ENCODE measurements at places on chromosomes 6 and 20. TPM values are rescaled to one million over a fixed set of nuclear protein-coding genes. Genes with fewer than 3 reads are reported as not detected.
A peak's percentile ranks its signal among the peaks of the same experiment; 100 is the strongest.

The HCK gene
- total RNA-seq: 0.53 TPM

The SLC17A3 gene
- total RNA-seq: not detected

The RRAGD gene
- total RNA-seq: 3.8 TPM

The TSHZ2 gene
- 0.72 TPM for total RNA-seq

The GMPR gene
- 2.0 TPM for total RNA-seq

The BMP7 gene
- 15.3 TPM for total RNA-seq

The RTF2 gene
- total RNA-seq: 81.4 TPM

DNA sequence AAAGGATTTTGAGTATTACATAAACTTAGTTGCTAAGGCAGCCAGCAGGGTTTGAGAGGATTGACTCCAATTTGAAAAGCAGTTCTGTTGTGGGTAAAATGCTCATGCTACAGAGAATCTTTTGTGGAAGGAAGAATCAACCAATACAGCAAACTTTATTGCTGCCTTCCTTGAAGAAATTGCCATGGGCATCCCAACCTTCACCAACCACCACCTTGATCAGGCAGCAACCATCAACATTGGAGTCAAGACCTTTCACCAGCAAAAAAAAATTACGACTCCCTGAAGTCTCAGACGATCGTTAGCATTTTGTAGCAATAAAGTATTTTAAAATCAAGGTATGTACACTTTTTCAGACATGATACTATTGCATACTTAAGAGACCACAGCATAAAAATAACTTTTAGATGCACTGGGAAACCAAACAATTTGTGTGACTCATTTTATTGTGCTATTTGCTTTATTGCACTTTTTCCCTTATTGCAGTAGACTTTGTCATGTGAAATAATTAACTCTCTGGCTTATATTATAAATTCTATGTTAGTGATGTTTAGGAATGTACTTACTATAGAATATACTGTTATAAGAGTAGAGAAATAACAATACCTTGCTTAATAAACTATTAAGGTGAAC lies 390.8 kb downstream of the CDKAL1 start:
- no peak overlapping the region for H3K4me3 ChIP-seq
- no peak for DNase-seq
- H3K36me3 ChIP-seq: no peaks in the 10 kb centered on the region

DNA sequence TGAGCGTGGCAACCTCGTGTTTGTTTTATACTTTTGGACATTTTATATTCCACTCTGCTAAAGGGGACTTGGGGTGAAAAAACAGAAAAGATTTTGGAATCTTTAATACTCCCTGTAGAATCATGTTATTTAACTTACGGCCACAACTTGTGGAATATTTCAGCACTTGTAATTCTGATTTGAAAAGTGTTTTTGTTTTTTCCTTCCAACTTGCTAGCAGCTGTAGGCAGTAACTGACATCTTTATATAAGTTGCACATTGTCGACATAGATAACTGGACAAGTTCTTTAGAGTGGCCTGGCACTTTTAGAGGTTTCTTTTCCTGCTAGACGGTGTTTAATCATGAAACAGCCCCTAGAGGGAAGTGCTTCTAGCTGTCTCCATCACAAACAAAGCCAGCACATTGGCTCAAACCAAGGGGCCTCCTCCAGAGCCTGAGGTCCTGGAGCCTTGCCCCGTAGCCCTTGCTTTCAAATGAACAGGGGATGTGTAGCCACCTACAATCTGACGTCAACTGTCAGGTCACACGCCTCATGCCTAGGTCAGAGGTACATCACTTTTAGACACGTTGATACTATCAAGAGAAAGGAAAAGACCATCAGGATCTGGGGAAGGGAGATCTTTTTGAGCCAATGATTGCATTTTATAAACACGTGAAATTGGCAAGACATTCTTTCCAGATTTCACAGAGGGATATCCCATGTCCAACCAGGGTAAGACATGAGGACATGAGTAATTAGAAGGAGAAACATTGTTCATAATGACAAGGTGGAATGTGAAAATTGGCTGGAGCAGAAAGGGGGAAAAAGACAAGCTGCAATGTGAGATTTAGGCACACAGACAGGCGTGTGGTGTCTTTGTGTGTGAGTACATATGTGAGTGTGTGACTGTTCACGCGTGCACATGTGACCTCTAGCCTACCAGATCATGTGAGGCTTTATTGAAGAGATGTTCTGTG lies 92.1 kb downstream of the TXNDC5 start:
- H3K4me1 ChIP-seq: peaks cover 5% of the 10 kb centered on the region
- no peak overlapping the region for H3K27ac ChIP-seq
- no peaks in the 10 kb centered on the region for H3K36me3 ChIP-seq
- no peak overlapping the region for H3K4me3 ChIP-seq

GRCh38 chr6:41625442-41625841 lies 12.8 kb upstream of the MDFI start:
- H3K4me1 ChIP-seq: no peaks in the 10 kb centered on the region
- H3K27ac ChIP-seq: no peak overlapping the region
- H3K4me3 ChIP-seq: no peak overlapping the region
- no peaks in the 10 kb centered on the region for H3K27me3 ChIP-seq

GRCh38 chr6:56767892-56768531 lies 125.3 kb upstream of the DST start:
- no peak overlapping the region for H3K4me3 ChIP-seq
- no peaks in the 10 kb centered on the region for H3K36me3 ChIP-seq
- H3K27me3 ChIP-seq: no peaks in the 10 kb centered on the region
- H3K27ac ChIP-seq: no peak overlapping the region
- peak; percentile 45 for DNase-seq

DNA sequence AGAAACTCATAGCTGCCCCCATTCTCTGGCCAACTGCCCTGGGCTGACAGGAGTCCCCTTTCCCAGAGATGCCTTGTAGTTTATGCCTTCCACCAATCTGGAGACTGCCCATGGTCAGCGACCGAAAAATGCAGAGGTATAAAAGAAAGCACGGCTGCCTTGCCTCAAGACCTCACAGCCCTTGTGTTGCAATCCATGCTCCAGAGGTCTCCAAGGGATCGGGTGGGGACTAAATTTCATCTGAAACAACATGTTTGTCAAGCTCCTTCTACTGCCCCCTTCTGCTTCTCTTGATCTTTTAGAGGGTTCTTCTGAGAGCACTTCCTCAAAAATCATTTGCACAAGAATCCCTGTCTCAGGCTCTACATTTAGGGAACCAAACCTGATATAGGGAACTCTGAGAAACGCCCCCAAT lies 128.8 kb downstream of the PLCB1 start:
- no peaks in the 10 kb centered on the region for H3K27me3 ChIP-seq
- H3K4me1 ChIP-seq: no peaks in the 10 kb centered on the region
- DNase-seq: no peak
- no peaks in the 10 kb centered on the region for H3K36me3 ChIP-seq

DNA sequence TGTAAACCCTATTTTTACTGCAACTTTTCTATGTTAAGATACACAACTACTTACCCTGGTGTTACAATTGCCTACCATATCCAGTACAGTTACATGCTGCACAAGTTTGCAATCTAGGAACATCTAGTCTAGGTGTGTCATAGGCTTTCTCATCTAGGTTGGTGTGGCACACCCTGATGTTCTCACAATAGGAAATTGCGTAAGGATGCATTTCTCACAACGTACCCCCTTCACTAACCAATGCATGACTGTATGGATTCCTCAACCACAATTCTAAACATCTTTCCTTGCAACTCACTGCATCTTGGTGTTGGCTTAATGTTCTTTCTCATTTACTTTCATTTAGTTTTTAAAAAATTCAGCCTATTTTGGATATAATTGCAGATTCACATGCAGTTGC lies 31.6 kb downstream of the GJA10 start:
- no peak overlapping the region for H3K27ac ChIP-seq
- H3K4me3 ChIP-seq: no peak overlapping the region
- H3K36me3 ChIP-seq: no peaks in the 10 kb centered on the region
- no peaks in the 10 kb centered on the region for H3K27me3 ChIP-seq
- peaks cover 19% of the 10 kb centered on the region for H3K4me1 ChIP-seq

DNA sequence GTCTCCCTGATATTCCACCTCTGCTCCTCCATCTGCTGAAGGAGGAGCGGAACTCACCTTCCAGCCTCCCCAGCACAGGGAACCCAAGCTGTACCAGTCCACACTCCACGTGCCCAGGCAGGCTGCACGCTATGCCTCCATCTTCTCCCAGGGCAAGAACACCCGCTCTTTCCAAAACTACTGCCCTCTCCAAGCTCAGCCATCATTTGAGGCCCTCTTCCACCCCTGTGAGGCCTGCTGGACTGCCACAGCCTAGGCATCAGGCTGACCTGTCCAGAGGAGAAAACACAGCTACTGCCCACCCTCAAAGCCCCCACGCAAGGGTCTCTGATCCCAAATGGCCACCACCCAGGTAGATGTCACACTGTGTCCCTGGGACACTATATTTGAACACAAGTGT lies 99.9 kb downstream of the PRND start:
- H3K4me1 ChIP-seq: peaks cover 10% of the 10 kb centered on the region
- H3K4me3 ChIP-seq: no peak overlapping the region
- no peak overlapping the region for H3K27ac ChIP-seq
- DNase-seq: no peak
- H3K36me3 ChIP-seq: no peaks in the 10 kb centered on the region

GRCh38 chr20:44460795-44461141 lies 14.9 kb upstream of the TTPAL start:
- H3K4me1 ChIP-seq: no peaks in the 10 kb centered on the region
- no peak overlapping the region for H3K27ac ChIP-seq
- no peak overlapping the region for H3K4me3 ChIP-seq
- H3K36me3 ChIP-seq: no peaks in the 10 kb centered on the region
- peaks cover 8% of the 10 kb centered on the region for H3K27me3 ChIP-seq
- DNase-seq: no peak

GRCh38 chr6:153564803-153565202 lies 433.7 kb upstream of the RGS17 start:
- H3K4me3 ChIP-seq: no peak overlapping the region
- no peak overlapping the region for H3K27ac ChIP-seq
- no peaks in the 10 kb centered on the region for H3K36me3 ChIP-seq
- no peaks in the 10 kb centered on the region for H3K27me3 ChIP-seq
- DNase-seq: no peak

- H3K27ac ChIP-seq: no peak overlapping the region
- no peaks in the 10 kb centered on the region for H3K36me3 ChIP-seq
- H3K4me3 ChIP-seq: peak overlapping the region; percentile 63
- no peaks in the 10 kb centered on the region for H3K4me1 ChIP-seq
- no peaks in the 10 kb centered on the region for H3K27me3 ChIP-seq
Observed at GRCh38 chr6:77368660-77369313, 94.5 kb downstream of the HTR1B start.

- no peak overlapping the region for H3K4me3 ChIP-seq
- H3K36me3 ChIP-seq: no peaks in the 10 kb centered on the region
- no peaks in the 10 kb centered on the region for H3K27me3 ChIP-seq
- no peak overlapping the region for H3K27ac ChIP-seq
- H3K4me1 ChIP-seq: no peaks in the 10 kb centered on the region
Observed at GRCh38 chr6:145327586-145327985, 407.7 kb downstream of the EPM2A start.

GRCh38 chr6:148556410-148556809 lies 190.4 kb upstream of the UST start:
- no peaks in the 10 kb centered on the region for H3K36me3 ChIP-seq
- no peaks in the 10 kb centered on the region for H3K27me3 ChIP-seq
- no peak for DNase-seq
- no peak overlapping the region for H3K27ac ChIP-seq

- H3K4me3 ChIP-seq: no peak overlapping the region
- no peak for DNase-seq
- no peaks in the 10 kb centered on the region for H3K27me3 ChIP-seq
- no peaks in the 10 kb centered on the region for H3K36me3 ChIP-seq
- H3K4me1 ChIP-seq: no peaks in the 10 kb centered on the region
Observed at GRCh38 chr6:123127807-123128206, 131.8 kb downstream of the CLVS2 start.

DNA sequence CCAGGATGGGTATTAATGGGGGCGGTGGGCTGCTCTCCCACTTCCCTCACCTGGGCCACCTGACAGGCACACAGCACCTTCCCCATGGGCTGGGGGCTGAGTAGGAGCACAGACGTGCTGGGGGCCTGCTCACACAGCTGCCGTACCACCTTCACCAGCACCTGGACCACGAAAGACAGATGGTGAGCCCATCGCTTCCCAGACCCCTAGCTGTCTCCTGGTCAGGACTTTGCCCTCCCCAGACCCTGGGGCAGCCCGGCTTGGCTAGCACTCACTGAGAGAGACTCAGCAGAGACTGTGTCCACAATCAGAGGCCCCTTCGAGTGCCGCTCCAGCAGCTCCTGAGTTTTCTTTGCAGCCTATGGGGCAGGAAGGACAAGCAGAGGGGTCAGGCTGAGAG lies 12.0 kb downstream of the AARS2 start:
- H3K27ac ChIP-seq: no peak overlapping the region
- peaks cover 14% of the 10 kb centered on the region for H3K36me3 ChIP-seq
- H3K4me1 ChIP-seq: peaks cover 12% of the 10 kb centered on the region
- H3K27me3 ChIP-seq: peaks cover 24% of the 10 kb centered on the region

- no peak overlapping the region for H3K27ac ChIP-seq
- no peaks in the 10 kb centered on the region for H3K27me3 ChIP-seq
- no peak overlapping the region for H3K4me3 ChIP-seq
Observed at GRCh38 chr20:41989935-41990635, 371.9 kb upstream of the CHD6 start.

GRCh38 chr20:17369506-17369905 lies 142.7 kb downstream of the PCSK2 start:
- H3K27ac ChIP-seq: no peak overlapping the region
- H3K36me3 ChIP-seq: no peaks in the 10 kb centered on the region
- H3K4me1 ChIP-seq: no peaks in the 10 kb centered on the region
- H3K4me3 ChIP-seq: no peak overlapping the region
- H3K27me3 ChIP-seq: no peaks in the 10 kb centered on the region

DNA sequence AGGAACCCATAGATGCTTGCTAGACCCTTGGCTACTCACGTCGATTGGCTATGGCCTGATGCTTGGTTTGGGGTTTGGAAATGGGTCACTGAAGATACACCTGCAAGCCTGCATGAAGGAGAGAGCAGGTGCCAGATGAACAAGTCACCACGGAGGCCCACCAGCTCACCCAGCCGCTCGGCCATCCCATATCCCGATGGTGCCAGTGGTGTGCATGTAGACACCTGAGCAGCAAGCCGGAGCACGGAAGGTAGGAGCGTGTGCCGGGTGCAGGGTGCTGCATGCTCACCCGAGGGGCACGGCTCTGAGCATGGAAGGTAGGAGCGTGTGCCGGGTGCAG lies 35.9 kb downstream of the DACT2 start:
- H3K36me3 ChIP-seq: no peaks in the 10 kb centered on the region
- H3K4me1 ChIP-seq: no peaks in the 10 kb centered on the region
- H3K27me3 ChIP-seq: no peaks in the 10 kb centered on the region
- H3K27ac ChIP-seq: no peak overlapping the region
- DNase-seq: no peak

- H3K4me1 ChIP-seq: no peaks in the 10 kb centered on the region
- H3K36me3 ChIP-seq: no peaks in the 10 kb centered on the region
- no peak overlapping the region for H3K4me3 ChIP-seq
- peaks cover 3% of the 10 kb centered on the region for H3K27me3 ChIP-seq
- no peak overlapping the region for H3K27ac ChIP-seq
- DNase-seq: peak; percentile 70
Observed at GRCh38 chr6:132693478-132693877, 20.4 kb downstream of the VNN1 start.

DNA sequence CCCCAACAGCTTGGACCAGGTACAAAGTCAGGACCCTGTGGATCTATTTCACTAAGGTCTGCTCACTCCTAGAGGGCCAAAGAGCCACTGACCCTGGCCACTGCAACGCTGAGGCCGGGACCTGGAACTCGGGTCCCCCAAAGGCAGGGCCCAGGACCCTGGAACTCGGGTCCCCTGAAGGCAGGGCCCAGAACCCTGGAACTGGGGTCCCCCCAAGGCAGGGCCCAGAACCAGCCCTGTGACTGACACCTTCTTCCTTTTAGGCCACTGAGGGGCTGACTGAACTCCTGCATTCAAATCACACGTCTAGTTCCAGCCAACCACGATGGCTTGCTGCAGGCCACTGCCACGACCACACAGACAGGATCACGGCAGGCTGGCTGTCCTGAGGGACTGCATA lies 9.4 kb downstream of the TCFL5 start:
- peaks cover 15% of the 10 kb centered on the region for H3K36me3 ChIP-seq
- H3K27me3 ChIP-seq: no peaks in the 10 kb centered on the region
- no peaks in the 10 kb centered on the region for H3K4me1 ChIP-seq
- DNase-seq: no peak
- no peak overlapping the region for H3K4me3 ChIP-seq
